Right cardiac atrium (tissue), 5 donors: ENCODE measurements at places on chromosomes 12 and 14. TPM values are rescaled to one million over a fixed set of nuclear protein-coding genes. Genes with fewer than 3 reads are reported as not detected.

CALCOCO1 gene
- 247 TPM for total RNA-seq

DYRK2 gene
- total RNA-seq = 76.9 TPM

HSP90B1 gene
- 625 TPM for total RNA-seq

SRSF5 gene
- total RNA-seq = 223 TPM

ADAM21 gene
- total RNA-seq = not detected

FBXO33 gene
- 5.4 TPM for total RNA-seq
